ENCODE measurements at places on chromosomes 3 and 15. TPM values are rescaled to one million over a fixed set of nuclear protein-coding genes. Genes with fewer than 3 reads are reported as not detected.

LMCD1 gene
- 44.2 TPM for total RNA-seq

LMOD3 gene
- not detected for total RNA-seq

EBLN2 gene
- 7.9 TPM for total RNA-seq

CAMP gene
- not detected for total RNA-seq

PPARG gene
- total RNA-seq = 0.88 TPM

LRRC15 gene
- total RNA-seq = 0.22 TPM

IMPG2 gene
- 0.14 TPM for total RNA-seq

CCR3 gene
- not detected for total RNA-seq

STXBP5L gene
- total RNA-seq = not detected

CHRFAM7A gene
- not detected for total RNA-seq

SYNPR gene
- total RNA-seq = not detected

EHHADH gene
- total RNA-seq = 1.1 TPM

GHRL gene
- total RNA-seq = not detected

MOBP gene
- not detected for total RNA-seq

TRH gene
- total RNA-seq = not detected

CAMKV gene
- not detected for total RNA-seq

GNAT1 gene
- total RNA-seq = not detected

PYGO1 gene
- total RNA-seq = 6.1 TPM

CEMIP gene
- total RNA-seq = 259 TPM

LTF gene
- 0.14 TPM for total RNA-seq
